CD4-positive, alpha-beta memory T cell (primary cell): ENCODE measurements at places on chromosomes 11 and 22. TPM values are rescaled to one million over a fixed set of nuclear protein-coding genes. Genes with fewer than 3 reads are reported as not detected.
A peak's percentile ranks its signal among the peaks of the same experiment; 100 is the strongest.

DNA sequence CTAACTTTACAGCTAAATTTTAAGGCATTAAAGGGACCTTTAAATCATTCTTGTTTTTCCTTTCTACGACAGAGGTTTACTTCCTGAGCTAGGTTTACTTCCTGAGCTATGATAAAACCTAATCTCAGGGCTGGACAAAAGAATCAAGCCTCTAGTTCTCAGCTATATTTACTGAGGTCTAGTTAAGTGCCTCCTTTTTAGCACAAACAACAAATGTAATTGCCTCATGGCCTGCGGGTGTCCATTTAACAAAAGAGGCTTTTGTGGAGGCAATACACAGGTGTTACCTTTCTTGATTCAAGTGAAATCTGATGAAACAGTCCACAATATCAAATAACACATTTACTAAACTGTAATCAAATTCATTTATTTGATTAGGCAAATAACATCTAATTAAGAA lies 67.3 kb downstream of the IMMP1L start:
- DNase-seq, result no peak

- no peak for DNase-seq
Observed at GRCh38 chr11:128825050-128825784, 41.9 kb downstream of the KCNJ1 start.

DNA sequence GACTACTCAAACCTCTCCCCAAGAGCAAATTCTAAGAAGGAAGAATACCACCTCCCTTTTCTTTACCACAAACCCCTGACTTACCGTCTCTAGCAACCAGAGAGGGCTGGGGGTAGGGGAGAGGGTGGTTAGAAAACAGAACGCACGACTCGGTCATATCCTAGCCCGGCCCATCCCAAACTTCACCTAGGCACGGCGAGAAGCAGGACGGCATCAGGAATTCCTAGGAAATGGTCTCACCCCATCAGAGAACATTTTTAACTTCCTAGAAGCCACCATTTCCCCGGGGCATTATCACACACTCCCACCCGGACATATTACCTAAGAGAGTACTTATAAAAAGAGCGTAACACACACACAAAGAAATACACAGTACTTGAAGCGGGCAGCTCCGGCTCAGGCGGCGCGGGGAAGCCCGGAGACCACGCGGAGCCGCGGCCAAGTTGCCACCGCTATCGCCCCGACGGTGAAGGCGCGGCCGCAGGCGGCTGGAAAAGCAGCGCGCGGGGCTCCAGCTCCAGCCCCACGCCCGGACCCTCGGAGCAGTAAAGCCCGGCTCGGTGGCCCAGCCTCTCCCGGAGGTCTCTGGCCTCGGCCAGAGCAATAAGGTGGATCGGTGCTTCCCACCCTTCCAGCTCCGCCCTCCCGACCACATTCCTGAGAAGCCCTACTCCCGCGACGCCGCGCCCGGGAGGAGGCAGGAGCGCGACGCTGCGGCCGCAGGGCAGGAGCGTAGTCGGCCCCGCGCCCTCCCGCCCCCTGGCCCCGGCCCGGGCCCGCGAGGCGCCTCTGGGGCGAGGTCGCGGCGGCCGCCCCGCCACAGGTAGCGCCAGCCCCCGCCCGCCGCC lies 878 bp downstream of the RRAS2 start:
- peak; percentile 27 for DNase-seq

The KRTAP5-2 gene
- total RNA-seq, result not detected
